ENCODE measurements at places on chromosomes 2 and 18.
A peak's percentile ranks its signal among the peaks of the same experiment; 100 is the strongest.

DNA sequence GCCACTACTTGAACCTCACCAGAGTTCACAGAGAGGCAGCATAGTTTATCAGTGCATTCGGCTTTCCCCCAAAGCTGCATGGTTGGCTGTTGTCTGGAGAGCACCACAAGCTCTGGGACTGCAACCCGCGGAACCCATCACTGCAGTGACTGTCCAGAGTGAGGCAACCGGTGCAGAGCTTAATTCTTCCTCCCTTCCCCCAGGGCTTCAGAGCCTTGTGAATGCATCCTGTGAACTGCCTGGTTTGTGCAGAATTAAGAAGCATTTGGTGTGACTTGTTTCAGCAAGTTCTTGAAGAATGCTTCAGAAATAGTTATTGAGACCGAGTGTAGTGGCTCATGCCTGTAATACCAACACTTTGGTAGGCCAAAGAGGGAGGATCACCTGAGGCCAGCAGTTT lies 99.2 kb upstream of the FOSL2 start:
- DNase-seq, result no peak

GRCh38 chr2:3837086-3837485 lies 133.7 kb downstream of the DCDC2C start:
- no peak for DNase-seq

DNA sequence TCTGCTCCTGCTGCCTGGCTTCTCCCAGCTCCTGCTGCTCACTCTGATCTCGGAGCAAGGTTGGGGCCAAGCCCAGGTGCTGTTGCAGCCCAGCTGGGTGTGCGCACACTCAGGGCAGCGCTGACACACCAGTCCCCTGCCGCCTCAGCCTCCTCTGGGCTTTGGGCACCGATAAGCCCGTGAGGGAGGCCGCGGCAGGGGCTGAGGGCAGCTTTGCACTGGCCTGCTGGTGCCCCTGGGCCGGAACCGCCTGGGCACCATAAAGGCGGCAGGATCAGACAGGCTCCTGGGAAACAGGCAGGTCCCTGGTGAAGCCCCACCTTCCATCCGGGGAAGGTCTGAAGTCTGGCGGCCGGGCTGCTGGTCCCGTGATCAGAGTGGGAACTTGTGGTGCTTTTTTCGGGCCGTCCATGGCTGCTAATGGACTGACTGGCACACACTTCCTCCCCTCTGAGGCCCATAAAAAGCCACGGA lies 14.1 kb upstream of the EML6 start:
- no peak for DNase-seq

GRCh38 chr2:28470759-28471158 lies 25.1 kb upstream of the PLB1 start:
- DNase-seq, result no peak

GRCh38 chr2:215460682-215461382 lies 25.0 kb upstream of the FN1 start:
- DNase-seq, result no peak

- DNase-seq, result peak; percentile 10
These were observed 30.5 kb downstream of the DNMT3A start for GRCh38 chr2:25310965-25311864.

DNA sequence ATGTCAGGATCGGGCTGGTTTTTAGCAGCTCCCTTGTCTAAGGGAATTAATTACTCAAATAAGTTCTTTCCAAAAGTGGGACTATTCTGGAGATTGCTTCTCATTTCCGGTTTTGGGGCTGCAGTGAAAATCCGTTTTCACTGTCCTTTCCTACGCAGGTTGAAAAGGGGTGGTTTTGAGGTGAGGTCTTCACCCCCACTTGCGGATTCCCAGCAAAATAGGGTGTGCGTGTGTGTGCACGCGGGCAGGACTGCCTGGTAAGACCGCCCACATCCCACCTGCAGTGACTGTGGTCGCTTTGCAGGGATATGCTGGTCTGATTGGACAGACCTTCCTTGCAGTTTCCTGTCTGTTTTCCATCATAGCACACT lies 472 bp upstream of the PLEKHM3 start:
- DNase-seq, result no peak

DNA sequence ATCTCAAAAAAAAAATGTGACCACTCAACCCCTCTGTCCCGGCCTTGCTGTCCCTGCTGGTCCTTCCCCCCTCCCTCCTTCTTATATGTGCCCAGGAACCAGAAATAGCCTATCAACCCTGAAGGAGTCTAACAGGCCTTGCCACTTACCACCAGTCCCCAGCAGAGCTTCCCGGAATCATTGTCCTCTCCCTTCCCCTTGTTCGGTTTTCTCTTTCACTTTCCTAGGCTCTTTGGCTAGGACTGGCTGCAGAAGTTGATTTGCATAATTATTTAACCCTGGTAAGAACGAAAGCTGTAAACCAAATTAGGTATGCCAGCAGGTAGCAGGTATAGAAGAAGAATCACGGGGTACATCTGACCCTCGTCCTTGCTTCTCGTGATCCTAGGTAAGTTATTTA lies 72.6 kb upstream of the ZNF532 start:
- DNase-seq, result no peak

DNA sequence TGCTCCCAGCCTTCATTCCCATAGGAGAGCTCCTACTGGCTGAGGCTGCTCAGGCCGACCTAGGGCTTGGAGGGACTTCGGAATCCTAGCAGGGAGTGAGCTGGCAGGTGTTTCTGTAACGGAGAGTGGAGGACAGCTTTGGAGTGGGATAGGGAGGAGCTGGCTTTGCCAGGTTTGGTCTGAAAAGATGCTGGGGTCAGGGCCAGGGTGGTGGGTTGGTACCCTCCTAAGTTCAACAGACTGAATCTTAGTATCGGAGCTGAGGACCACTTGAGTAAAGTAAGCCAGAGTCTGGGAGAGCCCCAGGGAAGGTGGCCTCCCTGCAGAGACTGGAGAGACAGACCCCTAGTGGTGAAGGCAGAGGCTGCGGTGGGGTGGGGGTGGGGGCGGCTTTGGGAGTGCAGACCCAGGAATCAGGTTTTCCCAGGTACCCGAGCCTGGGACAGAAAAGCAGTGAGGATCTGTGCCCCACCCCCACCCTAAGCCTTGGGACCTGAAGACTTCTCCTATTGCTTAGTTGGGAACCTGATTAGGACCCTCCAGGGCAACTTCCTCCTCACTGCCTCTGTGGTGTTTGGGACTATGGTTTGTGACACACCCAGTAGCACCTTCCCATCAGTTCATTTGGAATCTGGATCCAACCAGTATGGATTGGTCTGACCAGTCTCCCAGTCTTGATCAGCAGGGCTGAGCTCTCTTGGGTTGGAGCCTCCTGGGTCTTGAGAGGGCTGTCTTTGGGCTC lies 3.0 kb downstream of the CNNM4 start:
- no peak for DNase-seq

DNA sequence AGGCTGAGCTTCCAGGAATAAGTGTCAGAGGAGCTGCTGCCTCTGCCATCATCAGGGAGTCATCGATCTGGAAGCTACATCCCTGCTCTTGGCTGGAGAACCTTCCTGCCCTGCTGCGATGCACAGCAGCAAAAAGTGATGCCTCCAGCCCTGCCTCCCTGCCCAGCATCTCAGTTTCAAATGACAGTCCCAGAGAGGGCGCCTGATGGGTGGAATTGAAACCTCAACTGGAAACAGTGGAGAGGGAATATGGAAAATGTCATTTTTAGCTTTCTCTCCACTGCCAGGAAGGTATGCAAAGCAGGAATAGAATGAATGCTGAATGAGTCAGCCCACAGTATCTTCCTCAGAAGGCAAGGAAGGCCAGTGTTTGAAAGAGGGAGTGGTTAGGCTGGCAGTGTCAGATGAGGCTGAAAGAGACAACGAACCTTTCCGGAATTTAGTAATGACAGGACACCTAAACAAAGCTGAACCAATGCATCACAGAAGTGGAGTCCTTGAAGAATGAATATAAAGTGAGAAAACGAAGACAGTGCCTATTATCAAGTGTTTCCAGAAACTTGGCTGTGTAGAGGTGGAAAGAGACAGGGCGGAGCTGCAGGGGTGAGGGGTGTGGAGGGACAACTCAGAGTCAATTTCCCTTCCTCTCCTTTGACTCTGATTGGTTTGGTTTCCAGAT lies 153.9 kb upstream of the NDUFV2 start:
- DNase-seq, result no peak

DNA sequence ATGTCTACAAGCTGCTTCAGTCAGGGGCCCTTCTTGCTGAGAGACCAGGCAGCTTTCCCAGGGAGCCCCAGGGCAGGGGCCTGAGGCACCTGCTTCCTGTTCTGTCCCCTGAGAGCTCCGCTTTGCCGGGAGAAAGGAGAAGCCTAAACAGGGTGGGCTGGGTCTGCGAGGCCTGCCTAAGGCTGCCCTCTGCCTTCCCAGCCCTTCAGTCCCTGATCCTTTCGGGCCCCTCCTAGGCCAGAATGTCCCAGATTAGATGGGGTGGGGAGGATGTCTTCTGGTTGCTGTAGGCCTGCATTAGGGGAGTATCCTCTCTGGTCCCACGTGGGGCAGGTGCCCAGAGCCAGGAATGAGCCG lies 72.4 kb downstream of the TGOLN2 start:
- no peak for DNase-seq

DNA sequence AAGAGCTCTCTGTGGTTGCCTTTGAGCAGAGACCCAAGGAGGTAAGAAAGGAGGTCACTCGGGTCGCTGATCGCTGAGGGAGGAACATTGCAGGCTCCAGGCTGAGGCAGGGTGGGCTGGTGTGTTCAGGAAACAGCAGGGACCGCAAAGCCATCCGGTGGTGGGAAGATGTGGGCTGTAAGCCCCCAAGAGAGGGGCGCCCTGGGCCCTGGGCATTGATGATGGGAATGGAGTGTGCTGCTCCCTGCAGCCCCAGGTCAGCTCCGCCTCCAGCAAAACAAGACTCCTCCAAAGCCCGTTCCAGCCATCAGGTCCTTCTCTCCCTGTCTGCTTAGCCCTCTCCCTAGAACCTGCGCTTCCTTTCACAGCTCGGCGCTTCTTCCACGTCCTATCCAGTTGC lies 229.7 kb downstream of the KLHL29 start:
- no peak for DNase-seq

- no peak for DNase-seq
These were observed 11.0 kb upstream of the RALB start for GRCh38 chr2:120241684-120242083.

DNA sequence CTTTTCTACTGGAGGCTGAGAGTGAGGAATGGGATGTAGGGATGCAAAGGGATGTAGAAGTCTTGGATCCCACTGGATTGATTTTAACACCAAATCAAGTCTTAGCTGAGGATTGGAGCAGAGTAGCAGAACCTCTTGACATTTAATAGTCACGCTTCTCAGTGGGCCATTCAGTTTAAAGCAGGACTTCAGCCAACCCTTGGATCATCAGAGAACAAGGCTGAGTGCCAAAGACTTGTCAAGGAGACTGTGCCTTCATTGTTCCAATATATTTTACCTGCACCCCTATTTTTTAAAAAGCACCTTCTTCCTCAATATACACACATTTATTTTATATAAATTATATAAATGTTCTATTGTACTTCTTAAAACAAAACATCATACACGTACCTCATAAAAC lies 242.4 kb upstream of the ST6GAL2 start:
- no peak for DNase-seq

DNA sequence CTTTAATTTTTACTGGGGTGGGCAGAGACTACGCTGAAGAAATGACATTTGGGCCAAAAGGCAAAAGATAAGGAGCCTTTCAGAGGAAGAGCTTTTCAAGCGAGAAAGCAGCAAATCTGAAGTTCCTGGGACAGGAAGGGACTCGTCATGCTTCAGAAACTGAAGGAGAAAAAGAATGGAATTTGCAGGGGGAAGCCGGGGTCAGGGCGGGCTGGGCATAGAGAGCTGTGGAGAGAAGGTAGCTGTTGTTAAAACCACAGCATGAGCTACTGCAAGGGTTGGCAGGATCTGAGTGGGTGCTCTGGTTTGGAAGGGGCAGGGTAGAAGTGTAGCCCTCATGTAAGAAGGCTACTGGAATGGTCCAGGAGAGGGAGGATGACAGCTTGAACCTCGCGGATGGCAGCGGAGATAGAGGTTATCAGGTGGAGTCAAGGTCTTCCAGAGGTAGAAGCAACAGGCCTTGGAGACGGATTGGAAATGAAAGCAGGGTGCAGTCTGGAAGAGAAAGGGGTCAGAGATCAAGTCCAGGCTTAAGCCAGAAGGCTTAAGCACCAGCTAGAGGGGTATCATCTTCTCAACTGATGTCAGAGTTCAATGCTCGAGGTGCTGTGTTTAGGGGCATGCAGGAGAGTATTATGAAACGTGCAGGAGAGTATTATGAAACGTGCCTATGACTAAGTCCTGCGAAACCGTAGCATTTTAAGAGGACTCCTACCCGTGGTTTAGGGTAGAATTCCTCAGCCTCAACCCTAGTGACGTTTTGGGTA lies 18.9 kb downstream of the ATP8B1 start:
- DNase-seq, result no peak

- no peak for DNase-seq
These were observed 33.6 kb downstream of the DGKD start for GRCh38 chr2:233387667-233388528.

DNA sequence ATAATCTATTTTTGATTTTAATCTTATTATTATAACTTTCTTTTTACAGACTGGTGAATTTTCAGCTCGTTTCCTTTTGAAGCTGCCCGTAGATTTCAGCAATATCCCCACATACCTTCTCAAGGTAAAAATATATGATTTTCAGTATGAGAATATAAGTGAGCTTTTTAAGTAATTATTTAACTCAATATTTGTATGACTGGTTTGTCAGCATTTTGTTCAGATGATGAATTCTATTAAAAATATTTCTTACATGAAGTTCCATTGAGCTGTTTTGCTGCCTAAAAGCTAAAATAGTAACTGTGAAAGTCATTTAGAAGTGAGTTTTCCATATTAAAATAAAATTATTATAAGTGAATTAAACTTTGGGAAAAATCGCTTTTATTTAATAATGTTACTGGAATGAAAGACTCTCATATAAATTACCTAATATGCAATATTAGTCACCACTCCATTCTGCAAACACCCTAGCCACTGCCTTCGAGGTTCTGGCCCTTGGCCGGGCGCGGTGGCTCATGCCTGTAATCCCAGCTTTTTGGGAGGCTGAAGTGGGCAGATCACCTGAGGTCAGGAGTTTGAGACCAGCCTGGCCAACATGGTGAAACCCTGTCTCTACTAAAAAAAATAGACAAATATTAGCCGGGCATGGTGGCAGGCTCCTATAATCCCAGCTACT lies 155.3 kb downstream of the BABAM2 start:
- no peak for DNase-seq

DNA sequence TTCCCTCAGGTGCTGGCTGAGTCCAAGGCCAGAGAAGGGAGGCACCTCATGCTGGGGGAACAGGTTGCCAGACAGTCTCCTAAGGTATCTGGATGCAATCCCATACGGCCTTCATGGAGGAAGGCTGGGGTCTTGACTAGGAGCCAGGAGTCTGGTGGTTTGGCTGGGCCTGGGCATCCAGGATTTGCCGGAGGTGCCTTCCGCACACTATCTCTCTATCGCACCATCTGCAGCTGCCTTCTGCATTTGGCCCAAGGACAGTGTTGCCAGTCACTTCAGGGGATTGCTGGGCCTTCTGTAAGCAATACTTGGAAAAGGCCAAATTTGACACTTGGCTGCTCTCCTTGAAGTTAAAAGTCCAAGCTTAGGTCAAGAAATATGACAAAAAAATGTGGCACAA lies 327.2 kb downstream of the EN1 start:
- DNase-seq, result no peak

GRCh38 chr2:74576211-74576862 lies 21.8 kb downstream of the DOK1 start:
- DNase-seq, result no peak

GRCh38 chr2:72211350-72211749 lies 63.7 kb upstream of the CYP26B1 start:
- DNase-seq, result no peak

GRCh38 chr18:37019157-37019827 lies 190.4 kb downstream of the KIAA1328 start:
- no peak for DNase-seq
